ENCODE measurements at places on chromosomes 3 and 15. TPM values are rescaled to one million over a fixed set of nuclear protein-coding genes. Genes with fewer than 3 reads are reported as not detected.

The ERICH6 gene
- total RNA-seq = not detected

The ARHGEF3 gene
- 9.0 TPM for total RNA-seq

The HACL1 gene
- total RNA-seq = 28.0 TPM

The HYAL1 gene
- 0.40 TPM for total RNA-seq

The FEZF2 gene
- not detected for total RNA-seq

The SPSB4 gene
- total RNA-seq = not detected

The TLR9 gene
- not detected for total RNA-seq

The CFAP92 gene
- total RNA-seq = not detected

The C3orf22 gene
- total RNA-seq = not detected

The CFAP44 gene
- total RNA-seq = 2.4 TPM

The SMCO1 gene
- 0.14 TPM for total RNA-seq

The DCLK3 gene
- not detected for total RNA-seq

The MORC1 gene
- 0.11 TPM for total RNA-seq

The TEX55 gene
- total RNA-seq = not detected

The ISLR2 gene
- total RNA-seq = not detected
